NCI-H526 treated with DMSO at 0.1 percent for 48 hours (cell line): ENCODE measurements at places on chromosomes 2 and 18.

GRCh38 chr2:105125920-105126319, 88.1 kb downstream of the MRPS9 start:
- DNase-seq = no peak

DNA sequence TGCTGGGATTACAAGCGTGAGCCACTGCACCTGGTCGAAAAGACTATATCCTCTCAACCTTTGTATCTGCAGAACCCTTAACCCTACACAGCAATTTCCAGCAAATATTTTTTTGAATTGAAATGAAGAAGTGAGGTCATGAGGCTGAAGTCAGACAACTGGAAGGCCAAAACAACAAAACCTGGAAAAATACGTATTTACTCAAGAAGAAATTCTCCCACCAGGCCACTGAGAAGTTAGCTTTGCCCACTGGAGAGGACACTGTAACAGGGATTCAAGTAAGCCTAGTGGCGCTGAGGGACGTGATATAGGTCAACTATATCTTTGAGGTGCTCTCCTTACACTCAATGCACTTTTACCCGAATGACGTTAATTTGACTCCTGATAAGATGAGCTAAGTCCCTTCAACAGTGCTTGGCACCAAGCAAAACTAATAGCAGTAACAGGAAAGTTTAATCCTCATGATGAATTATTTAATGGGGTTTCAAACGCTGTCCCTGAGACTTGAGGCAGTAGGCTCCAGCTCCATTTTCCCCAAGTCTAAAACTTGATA, 1.9 kb downstream of the HDLBP start:
- no peak for DNase-seq

DNA sequence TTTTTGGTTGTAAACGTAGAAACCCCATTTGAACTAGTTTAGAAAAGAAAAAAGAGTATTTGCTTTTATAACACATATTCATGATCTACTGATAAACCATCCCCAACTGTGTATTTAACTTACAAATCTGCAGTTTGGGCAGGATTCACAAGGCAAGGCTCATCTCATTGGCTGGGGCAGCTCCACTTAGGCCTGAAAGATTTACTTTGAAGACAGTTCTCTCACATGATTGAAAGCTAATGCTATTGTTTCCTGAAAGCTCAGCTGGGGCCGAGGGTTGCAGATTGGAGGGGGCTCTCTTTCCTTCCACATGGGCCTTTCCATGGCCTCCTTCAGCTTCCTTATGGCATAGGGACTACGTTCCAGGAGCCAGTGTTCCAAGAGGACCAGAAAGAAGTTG, 47.4 kb downstream of the ARHGAP15 start:
- DNase-seq = no peak

DNA sequence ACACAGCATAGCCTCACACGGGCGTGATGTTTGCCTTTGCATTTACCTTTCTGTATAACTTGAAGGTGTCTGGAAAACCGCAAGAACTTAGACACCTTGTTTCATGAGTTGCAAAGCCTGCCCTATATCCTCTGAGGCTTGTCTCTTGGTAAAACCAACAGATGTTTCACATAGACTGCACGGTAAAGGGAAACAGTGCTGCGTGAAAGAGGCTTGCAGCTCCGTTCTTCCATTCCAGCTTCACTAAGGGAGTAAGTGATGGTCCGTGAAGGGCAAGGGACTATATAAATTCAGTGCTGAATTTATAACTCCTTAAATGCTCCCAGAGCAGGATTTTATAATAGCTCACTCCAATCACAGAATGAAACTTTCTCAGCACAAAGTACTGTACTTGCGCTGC, 360.5 kb downstream of the SOX11 start:
- DNase-seq = no peak

DNA sequence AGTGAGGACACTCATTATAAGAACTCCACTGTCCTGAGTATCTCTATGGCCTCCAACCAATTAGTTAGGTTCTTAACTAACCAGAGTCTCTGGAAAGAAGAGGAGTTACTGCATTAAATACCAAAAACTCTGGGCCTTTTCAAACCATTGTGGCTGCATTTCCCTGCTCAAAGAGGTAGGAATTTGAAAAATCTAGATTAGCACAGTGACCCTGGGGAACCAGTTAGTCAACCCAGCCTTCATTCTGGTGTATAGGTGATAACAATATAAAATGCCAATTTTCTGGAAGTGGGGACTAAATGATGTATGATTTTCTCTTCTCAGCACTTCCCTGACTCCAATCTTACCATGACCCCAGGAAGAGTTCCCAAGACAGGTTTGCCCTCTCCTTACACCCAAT, 287.8 kb upstream of the SETBP1 start:
- no peak for DNase-seq

- no peak for DNase-seq
These were observed 32.5 kb downstream of the HS6ST1 start for GRCh38 chr2:128286011-128286721.

DNA sequence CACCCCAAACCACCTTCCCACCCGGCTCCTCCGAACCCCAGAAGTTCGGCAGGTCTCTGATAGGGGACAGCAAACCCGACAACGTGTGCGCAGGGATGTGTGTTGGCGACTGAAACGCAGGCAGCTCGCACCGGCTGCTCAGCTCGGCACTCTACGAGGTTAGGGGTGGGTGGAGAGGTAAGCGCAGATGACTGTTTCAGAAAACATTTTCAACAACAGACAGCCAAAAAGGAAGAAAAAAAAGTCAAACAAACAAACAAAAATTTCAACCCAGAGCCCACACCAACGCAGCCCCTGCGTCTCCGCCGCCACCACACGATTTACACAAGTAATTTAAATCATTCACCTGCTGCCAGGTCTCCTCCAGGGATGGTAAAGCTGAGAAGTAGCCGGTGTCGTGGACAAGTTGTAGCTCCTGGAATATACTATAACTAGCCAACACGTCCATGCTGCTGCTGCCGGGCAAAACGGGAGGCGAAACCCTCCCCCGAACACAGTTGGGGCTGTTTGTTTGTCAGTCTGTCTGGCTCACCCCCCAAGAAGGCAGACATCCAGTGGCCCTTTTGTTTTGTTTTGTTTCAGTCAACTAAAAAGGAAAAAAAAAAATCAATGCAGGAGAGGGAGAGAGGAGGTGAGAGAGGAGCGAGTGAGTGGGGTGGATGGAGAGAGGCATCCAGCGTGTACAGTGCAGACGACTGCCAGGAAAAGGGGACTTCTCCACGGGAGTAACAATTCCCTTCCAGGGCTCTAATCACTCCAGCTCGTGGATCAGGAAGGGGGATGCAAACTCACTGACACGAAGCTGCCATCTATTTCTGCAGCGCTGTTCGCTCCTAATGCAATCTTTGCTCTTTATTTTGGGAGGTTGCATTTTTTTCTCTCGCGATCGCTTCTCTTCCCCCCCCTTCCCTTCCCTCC, at the start of gene KLF7:
KLF7 (minus strand) TSS at position 828 of the 918 bp plus-strand sequence; CDS start at position 448, 380 bp downstream.
- peak; percentile 74 for DNase-seq

DNA sequence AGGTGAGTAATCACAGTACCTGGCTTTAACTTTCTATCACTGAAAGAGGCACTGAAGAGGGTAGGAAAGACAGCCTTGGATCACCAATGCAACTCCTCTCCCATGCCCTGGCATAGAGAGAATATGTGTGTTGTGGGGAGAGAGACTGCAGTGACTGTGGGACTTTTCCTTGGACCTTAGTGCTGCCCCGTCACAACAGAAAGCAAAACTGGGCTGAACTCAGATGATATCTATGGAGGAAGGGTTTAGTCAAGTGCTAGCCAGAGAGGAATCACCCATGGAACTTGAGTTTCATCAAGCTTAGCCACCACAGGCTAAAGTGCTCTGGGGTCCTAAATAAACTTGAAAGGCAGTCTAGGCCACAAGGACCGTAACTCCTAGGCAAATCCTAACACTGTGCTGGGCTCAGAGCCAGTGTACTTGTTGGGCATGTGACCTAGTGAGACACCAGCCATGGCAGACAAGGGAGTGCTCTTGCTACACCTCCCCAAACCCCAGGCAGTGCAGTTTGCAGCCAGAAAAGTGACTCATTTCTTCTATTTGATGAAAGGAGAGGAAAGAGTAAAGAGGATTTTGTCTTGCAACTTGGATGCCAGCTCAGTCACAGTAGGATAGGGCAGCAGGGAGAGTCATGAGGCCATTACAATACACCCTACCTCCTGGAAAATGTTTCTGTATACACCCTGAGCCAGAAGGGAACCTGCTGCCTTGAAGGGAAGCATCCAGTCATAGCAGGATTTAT, 105.8 kb upstream of the SPOPL start:
- DNase-seq = no peak

DNA sequence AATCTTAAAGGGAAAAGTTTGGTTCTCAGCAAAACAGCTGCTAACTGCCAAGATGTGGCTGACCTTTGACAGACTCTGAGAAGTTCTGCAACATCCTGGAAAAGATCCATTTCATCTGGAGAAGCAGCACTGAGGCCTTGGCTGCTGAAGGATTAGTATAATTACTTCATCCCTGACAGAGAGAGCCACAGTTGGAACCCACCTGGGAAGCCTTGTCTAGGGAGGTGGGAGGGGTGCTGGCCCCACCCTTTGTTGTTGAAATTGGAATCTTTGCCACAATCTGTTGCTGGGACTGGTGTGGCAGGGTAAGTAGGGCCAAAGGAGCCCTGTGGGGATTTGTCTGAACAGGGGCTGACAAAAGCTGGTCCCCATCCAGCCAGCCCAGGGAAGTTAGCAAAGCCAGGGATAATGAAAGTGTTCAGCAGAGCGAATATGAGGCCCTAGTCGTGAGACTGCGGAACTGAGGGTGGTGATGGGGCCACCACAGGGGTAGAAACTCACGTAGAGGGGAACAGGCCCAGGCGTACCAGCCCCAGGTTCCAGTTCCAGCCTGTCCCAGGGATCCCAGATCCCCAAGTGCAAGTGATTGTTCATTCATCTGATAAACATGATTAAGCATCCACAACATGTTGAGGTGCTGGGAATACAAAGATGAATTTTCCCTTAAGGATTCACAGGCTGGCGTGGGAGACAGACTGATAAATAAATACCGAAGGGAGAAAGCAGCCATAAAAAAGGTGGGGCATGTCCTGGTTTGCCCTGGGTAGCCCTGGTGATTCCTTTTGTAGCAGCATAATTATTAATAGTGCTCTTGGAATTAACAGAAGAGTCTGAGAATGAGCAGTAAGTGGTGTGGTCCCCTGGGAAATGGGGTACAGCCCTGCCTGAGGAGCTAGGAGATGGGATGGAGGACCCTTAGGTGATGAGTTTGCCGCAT, 60.0 kb downstream of the MYO1B start:
- DNase-seq = no peak

- DNase-seq = no peak
These were observed 8.4 kb upstream of the ZAP70 start for GRCh38 chr2:97704989-97705388.

DNA sequence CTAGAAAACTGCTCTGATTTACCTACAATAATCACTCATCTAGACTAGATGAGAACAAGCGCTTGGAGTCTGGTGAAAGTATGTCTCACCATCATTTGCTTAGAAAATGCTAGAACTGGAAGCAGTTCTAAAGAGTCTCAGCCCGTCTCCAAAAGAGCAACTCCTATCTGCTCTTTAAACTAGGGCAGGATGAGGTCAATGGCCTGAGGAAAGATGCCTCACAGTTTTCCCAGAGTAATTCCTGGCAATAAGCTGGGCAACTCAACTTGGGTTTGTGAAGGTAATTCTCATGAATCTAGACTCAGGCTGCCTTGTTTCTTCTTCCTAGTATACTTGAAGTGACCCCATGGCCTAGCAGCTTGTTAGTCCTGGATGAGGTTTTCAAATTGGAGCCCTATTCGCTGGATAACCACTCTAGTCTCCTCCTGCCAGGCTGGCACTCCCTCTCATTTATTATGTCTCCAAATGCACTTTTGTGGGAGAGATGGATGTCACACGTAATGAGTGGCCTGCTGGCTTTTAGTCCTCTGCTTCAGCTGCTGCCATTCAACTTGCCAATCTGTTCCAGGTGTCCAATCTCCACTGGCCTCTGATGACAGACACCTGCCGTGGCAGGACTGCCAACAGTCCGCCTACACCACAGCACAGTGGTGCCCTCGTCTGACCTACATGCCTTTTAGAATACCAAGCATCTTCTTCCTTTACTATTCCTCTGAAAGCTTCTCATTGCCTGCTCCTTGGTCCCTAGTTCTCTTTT, 80.9 kb downstream of the CABYR start:
- no peak for DNase-seq

- DNase-seq = no peak
These were observed 130.4 kb upstream of the NDUFV2 start for GRCh38 chr18:8972116-8972515.

GRCh38 chr18:32443706-32444215, 26.9 kb downstream of the GAREM1 start:
- DNase-seq = no peak

GRCh38 chr2:40321822-40322221, 130.1 kb downstream of the SLC8A1 start:
- DNase-seq = no peak

GRCh38 chr2:237118561-237119155, 33.0 kb downstream of the COPS8 start:
- DNase-seq = no peak

DNA sequence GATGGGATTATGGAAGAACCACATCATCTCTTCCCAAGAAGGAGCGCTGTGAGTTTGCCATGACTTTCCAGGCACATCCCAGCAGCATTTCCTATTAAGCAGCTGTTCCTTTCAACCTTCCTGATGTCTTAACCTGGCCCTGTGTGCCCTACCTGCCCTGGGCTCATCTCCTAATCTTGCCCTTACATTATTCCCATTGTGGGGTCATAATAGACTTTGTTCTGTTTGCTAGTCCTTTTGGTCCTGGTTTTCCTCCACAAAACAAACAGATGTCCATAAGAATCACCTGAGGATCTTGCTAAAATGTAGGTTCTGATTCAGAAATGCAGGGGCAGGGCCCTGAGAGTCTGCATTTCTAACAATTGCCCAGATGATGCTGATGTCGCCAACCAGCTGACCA, 38.6 kb upstream of the TANK start:
- no peak for DNase-seq
